ENCODE measurements at places on chromosomes 2 and 18.

DNA sequence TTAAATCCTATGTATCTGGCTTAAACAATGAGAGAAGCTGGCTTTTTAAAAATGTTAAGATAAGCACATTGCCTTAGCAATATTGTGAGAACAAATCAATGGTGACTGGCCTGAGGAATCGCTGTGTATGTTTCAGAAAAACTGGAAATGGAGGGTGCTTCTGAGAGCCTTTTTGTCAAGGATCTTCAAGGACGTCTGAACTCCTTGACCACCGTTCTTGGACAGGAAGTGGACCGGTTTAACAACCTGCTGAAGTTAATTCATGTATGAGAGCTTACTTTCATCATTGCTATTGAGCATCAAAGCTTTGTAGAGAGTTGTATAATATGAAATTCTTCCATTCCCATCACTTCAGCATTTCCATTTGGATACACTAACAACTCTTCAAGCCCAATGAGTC, 72.6 kb downstream of the TRABD2A start:
- no peak for DNase-seq

GRCh38 chr2:23457990-23458682, 73.2 kb downstream of the KLHL29 start:
- no peak for DNase-seq

GRCh38 chr2:99609851-99610381, 120.1 kb upstream of the REV1 start:
- no peak for DNase-seq

DNA sequence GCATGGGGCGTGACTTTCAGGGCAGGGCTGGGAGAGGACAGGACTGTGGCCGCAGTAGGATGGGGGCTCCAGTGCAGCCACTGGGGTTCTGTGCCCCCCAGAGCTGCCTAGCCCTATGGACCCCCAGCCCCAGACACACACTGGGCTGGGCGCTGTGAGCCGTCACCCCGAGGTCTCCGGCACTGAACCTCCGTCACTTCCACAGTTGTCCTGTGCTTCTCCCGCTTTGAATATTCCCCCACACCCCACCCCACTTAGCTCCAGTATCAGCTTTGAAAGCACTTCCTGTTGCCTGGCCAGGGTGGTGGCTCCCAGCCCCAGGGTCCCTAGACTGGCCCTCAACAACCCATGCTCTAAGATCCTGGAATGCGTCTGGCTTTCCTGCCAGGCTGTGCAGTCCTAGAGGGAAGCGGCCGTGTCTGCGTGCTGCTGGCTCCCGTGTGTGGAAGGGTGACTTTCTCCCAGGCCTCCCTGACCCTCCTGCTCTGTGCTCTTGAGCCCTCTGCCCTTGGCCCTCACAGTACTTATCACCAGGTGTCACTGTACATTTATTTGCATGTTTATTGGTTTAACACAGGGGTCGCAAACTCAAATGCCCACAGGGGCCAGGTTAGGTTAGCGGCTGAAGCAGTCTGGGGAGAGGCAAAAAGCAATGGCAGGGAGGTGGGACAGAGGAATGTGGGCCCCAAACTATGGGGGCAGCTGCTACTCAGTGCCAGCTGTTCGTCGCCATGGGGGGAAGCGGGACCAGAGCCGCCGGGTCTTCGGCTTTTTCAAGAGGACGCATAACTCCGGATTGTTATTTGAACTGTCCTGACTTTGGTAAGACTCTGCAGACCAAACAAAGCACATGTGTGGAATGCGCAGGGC, 9.9 kb downstream of the OBSL1 start:
- DNase-seq = no peak

- no peak for DNase-seq
These were observed 12.0 kb upstream of the BCL11A start for GRCh38 chr2:60565472-60565871.

GRCh38 chr2:88321449-88322248, 130.8 kb downstream of the FOXI3 start:
- DNase-seq = no peak

DNA sequence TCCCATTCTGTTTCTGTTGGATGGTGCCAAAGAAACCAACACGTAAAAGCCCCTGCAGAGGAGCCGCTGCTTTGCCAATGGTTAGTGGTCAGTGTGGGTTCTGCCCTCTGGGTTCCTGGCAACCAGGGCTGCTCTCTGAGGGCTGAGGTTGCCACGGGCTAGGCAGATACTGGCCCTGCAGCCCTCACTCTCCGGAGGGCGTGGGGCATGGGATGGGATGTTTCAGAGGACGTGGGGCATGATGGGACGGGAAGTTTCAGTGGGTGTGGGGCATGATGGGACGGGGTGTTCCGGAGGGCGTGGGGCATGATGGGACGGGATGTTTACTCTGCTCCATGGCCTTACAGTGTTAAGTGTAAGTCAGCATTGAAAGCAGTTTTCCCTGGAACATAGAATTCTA, 34.2 kb downstream of the ADI1 start:
- DNase-seq = no peak

- no peak for DNase-seq
These were observed 51.0 kb downstream of the KCNH7 start for GRCh38 chr2:162787616-162788015.
